ENCODE measurements at places on chromosomes 6 and 20.
A peak's percentile ranks its signal among the peaks of the same experiment; 100 is the strongest.

- no peak for DNase-seq
Observed at GRCh38 chr6:105862936-105863607, 223.1 kb upstream of the PRDM1 start.

DNA sequence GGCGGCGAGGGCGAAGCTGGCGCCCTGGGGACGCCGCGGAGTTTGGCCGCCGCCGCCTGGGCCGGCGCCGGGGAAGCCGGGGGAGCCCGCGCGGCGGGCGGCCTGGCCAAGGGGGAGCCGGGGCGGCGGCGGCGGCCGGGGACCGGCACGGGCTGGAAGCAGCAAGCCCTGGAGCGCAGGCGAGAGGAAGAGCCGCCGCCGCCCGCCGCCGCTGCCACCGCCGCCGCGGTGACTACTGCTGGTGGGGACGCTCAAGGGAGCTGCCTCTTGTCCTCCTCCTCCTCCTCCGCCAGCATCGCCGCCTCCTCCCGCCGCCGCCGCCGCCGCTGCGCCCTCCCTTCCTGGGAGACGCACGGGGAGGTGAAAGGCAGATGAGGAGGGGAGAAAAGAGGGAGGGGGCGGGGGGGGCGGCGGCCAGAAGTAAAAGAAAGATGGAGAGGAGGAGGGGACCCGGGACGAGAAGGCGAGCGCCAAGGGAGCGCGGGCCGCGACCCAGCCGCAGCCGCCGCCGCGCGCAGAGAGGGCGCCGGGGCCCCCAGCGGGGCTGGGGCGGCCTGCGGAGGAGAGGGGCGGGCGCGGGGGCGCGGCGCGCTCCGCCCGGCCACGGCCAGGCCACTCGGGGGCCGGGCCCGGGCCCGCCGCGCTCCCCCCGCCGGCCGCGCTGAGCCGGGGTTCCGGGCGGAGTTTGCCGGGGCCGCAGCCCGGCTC, 846 bp downstream of the PDE10A start:
- no peak for DNase-seq

- DNase-seq, result no peak
Observed at GRCh38 chr20:33840160-33840559, 29.0 kb downstream of the CHMP4B start.

DNA sequence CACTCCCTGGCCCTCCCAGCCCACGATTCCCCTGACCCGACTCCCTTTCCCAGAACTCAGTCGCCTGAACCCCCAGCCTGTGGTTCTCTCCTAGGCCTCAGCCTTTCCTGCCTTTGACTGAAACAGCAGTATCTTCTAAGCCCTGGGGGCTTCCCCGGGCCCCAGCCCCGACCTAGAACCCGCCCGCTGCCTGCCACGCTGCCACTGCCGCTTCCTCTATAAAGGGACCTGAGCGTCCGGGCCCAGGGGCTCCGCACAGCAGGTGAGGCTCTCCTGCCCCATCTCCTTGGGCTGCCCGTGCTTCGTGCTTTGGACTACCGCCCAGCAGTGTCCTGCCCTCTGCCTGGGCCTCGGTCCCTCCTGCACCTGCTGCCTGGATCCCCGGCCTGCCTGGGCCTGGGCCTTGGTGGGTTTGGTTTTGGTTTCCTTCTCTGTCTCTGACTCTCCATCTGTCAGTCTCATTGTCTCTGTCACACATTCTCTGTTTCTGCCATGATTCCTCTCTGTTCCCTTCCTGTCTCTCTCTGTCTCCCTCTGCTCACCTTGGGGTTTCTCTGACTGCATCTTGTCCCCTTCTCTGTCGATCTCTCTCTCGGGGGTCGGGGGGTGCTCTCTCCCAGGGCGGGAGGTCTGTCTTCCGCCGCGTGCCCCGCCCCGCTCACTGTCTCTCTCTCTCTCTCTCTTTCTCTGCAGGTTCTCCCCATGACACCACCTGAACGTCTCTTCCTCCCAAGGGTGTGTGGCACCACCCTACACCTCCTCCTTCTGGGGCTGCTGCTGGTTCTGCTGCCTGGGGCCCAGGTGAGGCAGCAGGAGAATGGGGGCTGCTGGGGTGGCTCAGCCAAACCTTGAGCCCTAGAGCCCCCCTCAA, at the start of gene LTA:
LTA (plus strand) TSS at position 249 of the 871 bp plus-strand sequence; CDS start at position 703, 454 bp downstream.
- DNase-seq, result peak; percentile 88

DNA sequence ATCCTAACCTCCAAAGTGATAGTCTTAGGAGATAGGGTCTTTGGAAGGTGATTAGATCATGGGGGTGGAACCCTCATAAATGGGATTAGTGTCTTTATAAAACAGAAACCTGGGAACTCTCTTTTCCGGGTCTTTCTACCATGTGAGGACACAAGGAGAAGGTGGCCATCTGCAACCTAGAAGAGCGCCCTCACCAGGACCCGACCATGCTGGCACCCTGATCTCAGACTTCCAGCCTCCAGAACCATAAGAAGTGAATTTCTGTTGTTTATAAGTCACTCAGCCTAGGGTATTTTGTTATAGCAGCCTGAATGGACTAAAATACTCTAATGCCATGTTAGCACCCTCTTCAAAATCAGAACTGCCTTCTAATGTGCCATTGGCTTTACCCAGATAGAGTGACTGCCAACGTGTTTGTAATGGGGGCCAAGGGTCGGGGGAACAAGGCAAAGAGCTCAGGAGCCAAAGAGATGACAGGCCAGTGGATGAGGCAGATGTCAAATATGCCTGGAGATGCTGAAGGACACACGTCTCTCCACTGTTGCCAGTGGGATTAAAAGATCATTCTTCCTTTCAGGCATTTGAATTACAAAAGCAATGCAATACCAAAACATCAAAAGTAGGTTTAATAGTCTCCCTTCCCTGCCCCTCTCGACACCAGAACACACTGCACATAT, 21.0 kb downstream of the TUBB2B start:
- DNase-seq, result no peak

- peak; percentile 53 for DNase-seq
Observed at GRCh38 chr20:52972190-52972937, at the start of gene TSHZ2. Gene TSHZ2 (plus strand): TSS chr20:52972358. CDS start chr20:52973294, 936 bp downstream.

DNA sequence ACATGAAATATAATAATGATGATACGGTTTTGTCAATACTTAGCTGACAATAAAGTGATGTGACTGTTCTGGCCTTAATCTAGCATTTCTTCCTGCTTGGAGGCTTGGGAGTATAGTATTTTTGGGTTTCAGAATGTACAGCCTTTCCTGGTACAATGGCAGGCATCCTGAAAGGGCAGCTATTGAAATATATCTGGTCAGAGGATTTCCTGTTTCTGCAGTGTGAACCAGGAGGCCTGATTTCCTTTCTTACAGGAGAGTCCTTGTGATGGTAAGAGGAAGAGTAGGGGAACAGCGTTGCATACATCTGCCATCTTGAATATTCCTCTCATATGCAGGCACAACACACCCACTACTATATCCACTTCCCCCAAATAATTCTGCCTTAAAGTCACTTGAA, 93.7 kb downstream of the MYO6 start:
- no peak for DNase-seq

DNA sequence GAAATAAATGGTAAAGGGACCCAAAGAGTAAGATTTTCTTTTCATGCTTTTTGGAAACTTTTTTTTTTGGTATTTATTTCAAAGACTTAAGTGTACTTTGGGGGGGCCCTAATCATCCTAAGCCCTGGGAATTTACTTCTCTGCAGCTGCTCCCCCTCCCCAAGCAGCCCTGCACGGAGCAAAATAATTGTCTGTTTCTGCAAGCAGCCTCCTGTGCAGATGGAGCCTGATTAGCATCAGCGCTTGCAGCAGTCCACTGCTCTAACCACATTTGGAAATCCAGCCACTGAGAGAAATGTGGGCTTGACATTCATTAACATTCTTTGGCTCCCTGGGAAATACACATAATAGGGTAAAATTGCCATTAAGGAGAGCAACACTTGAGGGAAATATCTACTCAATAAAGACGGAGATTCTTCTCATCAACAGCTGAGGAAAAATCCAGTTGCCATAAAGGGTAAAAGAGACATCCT, 309.2 kb upstream of the MAP3K7 start:
- no peak for DNase-seq

- no peak for DNase-seq
Observed at GRCh38 chr6:52877168-52877567, 32.3 kb downstream of the GSTA3 start.

- no peak for DNase-seq
Observed at GRCh38 chr6:109872968-109873545, 105.1 kb upstream of the GPR6 start.

DNA sequence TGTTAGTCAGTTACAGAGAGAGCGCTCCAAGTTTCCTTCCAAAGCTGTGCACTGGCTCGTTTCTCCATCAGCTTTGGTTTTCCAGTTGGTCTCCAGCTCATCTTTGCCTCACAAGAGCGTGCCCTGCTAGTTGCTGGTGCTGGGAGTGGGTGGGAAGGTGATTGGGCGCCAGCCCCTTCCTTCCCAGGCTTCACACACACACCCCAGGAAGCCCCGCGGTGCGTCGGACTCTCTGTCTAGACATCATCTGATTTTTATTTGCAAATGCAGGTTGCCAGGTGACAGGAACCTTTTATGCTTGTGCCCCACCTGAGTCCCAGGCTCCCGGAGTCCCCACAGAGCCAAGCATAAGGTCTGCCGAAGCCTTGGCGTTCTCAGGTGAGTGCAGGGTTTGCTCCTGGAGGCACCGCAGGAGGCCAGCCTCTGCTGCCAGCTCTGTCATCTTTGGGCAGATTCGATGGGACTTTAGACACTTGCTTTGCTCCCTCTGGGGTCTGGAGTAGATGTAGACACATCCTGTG, 7.1 kb downstream of the IRF4 start:
- peak; percentile 35 for DNase-seq

GRCh38 chr20:32585586-32586127, 524 bp upstream of the NOL4L start:
- peak; percentile 35 for DNase-seq

DNA sequence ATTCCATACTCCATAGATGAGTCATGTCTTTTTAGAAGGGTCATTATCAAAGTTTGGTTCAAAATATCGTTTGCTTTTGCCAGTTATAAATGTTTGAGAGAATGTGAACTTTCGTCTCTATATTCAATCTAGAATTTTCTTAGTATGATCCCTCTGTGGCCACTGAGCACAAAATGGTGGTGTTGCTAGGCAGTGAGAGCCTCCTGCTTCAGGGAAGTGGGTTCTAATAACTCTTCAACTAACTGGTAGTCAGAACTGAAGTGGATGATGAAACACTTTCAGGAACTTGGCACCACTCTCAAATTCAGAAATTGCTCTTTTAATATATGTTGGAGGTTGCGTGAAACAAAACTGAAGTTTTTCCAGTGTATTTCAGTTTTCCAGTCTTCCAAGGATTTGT, 125.0 kb upstream of the DOK5 start:
- DNase-seq, result no peak

DNA sequence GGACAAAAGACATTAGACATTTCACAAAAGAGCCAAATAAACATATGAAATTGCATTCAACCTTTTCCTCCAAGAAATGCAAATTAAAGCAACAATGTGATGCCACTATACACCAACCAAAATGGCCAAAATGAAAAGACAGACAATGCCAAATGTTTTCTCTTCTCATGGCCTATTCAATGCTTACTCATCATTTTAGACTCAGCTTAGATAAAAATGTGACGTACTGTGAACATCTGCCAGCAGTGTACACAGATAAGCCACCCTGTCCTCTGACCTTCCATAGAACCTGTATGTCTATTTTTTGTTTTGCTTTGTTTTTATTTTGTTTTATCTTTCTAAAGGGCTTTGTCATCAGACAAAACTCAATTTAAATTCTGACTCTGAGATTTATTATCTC, 385.2 kb downstream of the FRK start:
- DNase-seq, result no peak

- DNase-seq, result no peak
Observed at GRCh38 chr20:43937591-43937990, 22.9 kb downstream of the TOX2 start.

GRCh38 chr6:159064477-159064876, 19.7 kb upstream of the TAGAP start:
- DNase-seq, result no peak

- DNase-seq, result no peak
Observed at GRCh38 chr6:139099984-139100383, 34.9 kb upstream of the HECA start.

GRCh38 chr6:128605961-128606360, 85.6 kb upstream of the PTPRK start:
- no peak for DNase-seq

GRCh38 chr6:53854843-53855567, 60.2 kb downstream of the LRRC1 start:
- no peak for DNase-seq

- no peak for DNase-seq
Observed at GRCh38 chr6:37288247-37288646, 30.3 kb upstream of the TMEM217 start.

DNA sequence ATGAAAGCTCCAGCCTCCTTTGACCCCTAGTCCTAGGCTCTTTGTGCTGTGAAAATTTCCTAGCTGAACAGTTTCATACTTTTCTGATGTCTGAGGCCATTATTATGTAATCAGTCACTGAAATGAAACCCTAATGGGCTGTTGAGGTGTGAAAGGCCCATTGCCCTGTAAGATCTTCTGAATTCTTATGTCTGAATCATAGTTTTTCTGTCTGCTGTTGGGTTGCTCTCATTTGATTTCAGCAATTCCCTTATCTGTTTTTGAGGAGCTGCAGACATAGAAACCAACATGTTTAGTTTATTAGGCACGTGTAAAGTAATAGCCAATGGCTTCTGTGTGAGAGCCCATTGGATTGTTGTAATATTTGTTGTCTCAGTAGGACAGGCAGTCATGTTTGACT, 118.1 kb downstream of the EYA4 start:
- DNase-seq, result no peak

DNA sequence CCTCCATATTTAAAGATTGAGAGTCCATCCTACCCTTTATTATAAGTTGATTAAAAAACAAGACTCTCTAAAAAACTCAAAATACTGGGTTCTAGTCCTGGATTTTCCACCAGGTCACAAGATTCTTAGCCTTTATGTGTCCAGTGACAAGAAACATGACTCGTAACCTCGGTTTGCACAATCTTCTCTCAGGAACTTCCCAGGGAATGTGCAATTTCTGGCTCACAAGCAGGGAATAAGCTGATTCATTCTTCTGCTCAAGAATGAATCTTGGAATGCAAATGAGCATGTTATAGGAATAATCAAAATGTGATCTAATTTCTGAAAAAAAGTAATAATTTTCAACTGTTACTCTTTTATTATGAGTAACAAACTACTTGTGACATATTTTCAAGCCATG, 45.1 kb downstream of the OGFRL1 start:
- DNase-seq, result no peak

DNA sequence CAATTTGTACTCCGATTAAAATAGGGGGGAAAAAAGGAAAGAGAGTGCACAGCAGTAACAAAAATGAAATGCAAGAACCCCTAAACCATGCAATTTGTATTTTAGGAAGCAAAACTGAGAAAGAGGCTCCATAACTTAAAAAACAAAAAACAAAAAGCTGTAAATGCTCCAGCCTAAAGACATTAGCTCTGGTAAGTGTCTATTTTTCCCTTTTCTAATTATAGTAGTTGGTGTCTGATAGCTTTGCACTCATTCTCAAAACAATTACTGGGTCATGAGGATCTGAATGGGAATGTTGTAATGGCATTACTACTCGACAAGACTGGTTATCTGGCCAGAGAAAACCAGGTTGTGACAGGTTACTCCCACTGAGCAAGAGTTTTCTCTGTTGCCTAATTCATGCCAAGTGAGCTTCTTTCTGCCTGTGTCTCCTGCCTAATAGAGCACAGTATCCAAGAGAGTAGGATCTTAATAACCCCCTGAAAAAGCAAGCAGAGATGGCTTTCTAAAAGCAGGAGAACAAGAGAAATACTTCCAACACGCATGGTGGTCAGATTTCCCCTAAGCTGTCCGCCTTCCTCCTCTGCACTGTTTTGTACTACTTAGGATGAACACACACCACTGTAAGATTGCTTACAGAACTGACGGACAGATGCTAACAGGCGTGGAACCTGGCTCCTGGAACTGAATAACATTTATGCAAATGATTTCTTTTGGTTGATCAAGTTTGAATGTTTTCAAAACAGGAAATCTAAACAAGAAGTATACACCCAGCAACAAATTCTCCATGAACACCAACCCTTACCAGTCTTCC, 86.4 kb downstream of the FKBP5 start:
- DNase-seq, result no peak

Measured in stimulated activated CD8-positive, alpha-beta memory T cell treated with anti-CD3 and anti-CD28 coated beads, Interleukin-4, amount 100 ng/mL, for 48 hours (primary cell).